Activated gamma-delta T cell treated with anti-CD3 and anti-CD28 coated beads, Interleukin-2, amount 50 U/mL, for 16 hours (primary cell): ENCODE measurements at places on chromosomes 4 and X.

DNA sequence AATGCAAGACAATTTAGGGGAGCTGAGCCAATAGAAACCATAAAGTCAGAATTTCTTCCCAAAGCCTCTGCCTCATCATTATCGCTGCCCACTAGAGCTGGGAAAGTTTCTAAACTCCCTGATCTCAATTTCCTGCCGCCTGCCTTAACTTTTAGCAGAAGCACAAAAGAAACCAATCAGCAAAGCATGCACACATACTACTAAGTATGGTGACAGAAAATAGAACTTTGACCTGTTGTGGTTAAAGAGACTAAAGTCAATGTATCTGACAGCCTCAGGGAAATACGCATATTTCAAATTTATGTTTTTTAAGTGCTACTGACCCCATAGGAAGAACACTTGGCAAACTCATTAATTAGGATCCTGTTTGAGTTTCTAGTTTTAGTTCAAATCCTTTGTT is 10.1 kb downstream of the STK26 start:
- DNase-seq = no peak

GRCh38 chr4:108878806-108879205 is 116.0 kb upstream of the ETNPPL start:
- no peak for DNase-seq

DNA sequence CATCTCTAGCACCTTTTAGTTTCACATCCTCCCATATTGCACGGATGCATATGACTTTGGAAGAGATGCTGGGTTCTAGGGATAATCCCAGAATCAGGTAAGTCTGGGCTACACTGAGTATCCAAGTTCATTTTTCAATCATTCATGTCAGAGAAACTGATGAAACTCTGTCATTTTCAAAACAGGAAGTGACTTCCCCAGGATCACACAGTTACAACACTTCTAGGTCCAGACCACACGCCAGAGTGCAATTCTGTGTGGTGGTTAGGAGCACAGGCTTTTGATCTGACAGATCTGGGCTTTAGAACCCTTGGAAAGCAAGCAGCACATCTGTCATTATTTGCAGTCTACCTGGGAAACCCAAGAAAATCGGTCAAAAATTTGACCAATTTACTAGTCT is 52.1 kb upstream of the CDKN2AIP start:
- DNase-seq = no peak

- DNase-seq = no peak
These were observed 89.7 kb downstream of the LINC00632 start for GRCh38 chrX:140799216-140799615.

DNA sequence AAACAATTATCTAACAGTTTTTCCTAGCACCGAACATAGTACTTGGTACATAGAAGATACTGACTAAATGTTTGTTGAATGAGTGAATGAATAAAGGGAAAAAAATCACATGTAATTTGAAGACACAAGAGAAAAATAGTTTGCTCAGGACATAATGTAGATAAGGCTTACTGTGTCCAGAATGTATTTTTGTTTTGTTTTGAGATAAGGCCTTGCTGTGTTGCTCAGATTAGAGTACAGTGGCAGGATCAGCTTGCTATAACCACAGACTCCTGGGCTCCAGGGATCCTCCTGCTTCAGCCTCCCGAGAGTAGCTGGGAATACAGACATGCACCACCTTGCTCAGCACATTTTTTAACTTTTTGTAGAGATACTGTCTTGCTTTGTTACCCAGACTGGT is 6.5 kb downstream of the FAM199X start:
- DNase-seq = no peak

DNA sequence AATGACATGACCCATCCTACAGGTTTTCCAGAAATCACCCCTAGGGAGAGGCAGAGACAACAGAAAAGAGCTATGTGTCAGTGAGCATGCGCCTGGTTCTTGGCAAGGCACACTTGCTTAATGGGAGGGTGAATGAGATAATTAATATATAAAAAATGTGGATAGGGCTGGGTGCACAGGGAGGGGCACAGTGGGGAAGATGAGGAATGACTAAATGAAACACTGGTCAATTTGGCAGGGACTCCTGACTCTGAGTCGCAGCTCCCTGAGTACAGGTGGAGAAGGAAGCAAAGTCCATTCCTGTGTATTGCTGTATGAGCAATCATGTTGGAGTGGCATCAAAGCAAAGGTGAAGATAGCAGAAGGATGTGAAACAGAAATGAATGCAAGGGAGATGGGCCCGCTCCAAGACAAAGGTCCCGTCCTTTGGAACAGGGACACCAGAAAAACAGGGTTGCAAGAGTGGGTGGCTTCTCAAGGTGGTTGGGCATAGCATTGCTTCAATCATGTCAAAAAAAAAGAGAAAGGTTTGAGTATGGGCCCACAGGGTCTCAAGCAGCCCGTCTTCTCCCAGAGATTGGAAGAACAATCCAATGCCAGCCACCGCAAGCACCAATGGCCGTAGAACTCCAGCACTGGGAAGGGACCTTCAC is 278.4 kb upstream of the AGTR2 start:
- no peak for DNase-seq

- no peak for DNase-seq
These were observed 82.8 kb downstream of the IL1RAPL1 start for GRCh38 chrX:28670074-28670473.

GRCh38 chrX:131675596-131676194 is 131.8 kb downstream of the OR13H1 start:
- no peak for DNase-seq

DNA sequence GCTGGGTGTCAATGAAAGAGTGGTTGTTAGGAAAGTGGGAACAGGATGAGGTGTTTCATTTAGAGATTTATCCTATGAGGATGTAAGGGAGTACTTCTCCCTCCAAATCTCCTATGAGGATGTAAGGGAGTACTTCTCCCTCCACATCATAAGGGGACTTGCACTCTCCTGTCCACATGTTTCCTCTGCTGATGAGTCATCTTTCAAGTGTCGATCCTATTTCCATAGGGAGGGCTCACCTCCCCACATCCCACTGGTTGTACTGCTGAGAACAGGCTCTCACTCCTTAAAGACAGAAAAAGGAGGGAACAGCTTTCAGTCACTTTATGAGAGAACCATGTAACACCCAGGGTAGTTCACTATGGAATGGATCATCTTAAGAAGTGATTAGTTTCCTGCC is 65.0 kb downstream of the INPP4B start:
- no peak for DNase-seq

DNA sequence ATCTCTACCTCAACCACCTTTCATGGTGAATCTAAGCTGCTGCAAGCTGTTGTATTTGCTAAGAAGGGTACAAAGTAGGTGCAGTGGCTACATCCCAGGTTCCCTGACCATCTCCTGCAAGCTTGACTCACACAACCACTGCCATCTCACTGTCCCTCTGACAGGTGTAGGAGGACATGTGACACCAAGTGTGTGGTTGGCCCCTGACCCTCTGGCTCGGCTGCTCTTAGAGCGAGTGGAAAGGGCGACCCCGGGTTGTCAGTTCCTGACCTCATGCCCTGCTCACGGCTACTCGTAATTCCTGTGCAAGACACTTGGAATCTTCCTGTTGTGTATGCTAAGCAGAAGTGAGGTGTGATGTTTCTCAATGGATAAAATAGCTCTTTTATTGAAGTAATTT is 184.4 kb downstream of the DCLK2 start:
- DNase-seq = no peak

DNA sequence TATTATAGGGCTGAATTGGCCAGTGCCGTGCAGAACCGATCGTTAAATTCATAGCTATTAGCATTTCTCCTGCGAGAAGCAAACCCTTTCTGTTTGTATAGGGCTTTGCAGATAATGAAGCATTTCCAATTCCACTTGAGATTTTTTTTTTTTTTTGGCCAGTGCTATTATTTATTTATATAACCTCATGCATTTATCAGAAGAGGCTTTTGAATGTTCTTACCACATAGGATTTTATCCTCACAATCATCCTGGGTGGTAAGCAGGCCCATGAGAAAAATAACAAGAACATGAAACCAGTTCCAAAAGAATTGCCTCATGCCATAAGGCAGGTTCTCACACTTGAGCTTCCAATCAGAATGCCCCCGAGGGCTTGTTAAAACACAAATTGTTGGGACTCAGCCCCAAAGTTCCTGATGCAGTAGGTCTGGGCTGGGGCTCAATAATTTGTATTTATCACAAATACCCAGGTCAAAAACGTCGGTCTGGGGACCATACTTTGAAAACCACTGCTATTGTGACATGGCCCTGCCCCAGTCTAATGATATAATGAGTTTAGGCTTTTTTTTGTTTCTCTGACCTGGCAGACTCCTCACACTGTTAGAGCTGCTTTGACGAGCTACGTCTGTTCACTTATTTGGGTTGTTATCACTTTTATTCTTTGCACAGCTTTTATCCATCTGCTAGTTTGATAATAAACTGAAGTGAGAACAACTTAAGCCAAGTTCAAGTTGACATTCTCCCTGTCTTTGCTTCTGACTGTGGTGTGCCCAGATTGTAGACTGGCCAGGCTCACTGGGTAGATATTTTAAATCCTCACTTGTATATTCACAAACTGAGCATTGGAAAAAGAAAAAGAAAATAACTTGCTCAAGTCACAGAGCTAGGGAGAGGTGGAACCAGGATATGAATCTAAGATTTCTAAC is 20.1 kb downstream of the SUPT20HL1 start:
- DNase-seq = no peak

GRCh38 chrX:64350521-64350920 is 44.7 kb downstream of the MTMR8 start:
- no peak for DNase-seq

GRCh38 chr4:188002323-188002722 is 6.8 kb downstream of the ZFP42 start:
- DNase-seq = no peak

DNA sequence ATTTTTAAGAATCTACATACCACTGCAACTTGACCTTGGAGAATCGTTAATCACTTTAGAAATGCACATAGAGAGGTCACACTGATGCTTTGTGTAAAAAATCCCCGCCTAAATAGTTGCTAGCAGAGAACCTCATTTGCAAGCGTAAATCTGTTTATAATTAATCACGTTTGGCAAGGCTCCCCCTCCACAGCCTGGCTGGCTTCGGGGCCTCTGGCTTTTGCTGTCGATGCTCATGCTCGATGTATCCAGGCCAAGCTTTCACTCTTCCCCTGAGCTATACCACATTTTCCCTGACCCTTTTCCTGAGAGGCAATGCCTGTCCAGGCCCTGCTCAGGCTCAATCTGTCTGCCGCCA is 23.4 kb downstream of the CYTL1 start:
- DNase-seq = no peak

GRCh38 chr4:148057516-148057915 is 325.6 kb downstream of the ARHGAP10 start:
- no peak for DNase-seq

GRCh38 chrX:19855700-19856381 is 31.6 kb downstream of the SH3KBP1 start:
- no peak for DNase-seq

DNA sequence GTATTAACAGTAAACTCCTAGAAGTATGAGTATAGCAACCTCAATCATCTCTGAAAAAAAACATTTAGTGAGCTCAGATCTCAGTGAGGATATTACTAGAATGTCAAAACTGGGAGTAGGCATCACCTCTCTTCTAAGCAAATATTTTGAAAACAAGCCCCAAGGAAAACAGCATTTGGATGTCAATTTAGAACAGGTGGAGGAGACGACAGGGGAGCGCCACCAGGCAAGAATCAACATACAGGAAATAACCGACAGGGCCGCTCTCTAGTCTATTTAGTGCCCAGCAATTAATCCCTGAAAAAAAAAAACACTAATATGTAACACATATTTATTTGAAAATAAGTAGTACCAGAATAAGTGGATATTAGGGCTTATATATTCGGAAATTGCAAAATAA is 940.3 kb upstream of the ADGRL3 start:
- no peak for DNase-seq

- DNase-seq = no peak
These were observed 568.9 kb downstream of the ANKRD50 start for GRCh38 chr4:124143632-124144031.

GRCh38 chr4:26077756-26078155 is 163.7 kb downstream of the SMIM20 start:
- no peak for DNase-seq

DNA sequence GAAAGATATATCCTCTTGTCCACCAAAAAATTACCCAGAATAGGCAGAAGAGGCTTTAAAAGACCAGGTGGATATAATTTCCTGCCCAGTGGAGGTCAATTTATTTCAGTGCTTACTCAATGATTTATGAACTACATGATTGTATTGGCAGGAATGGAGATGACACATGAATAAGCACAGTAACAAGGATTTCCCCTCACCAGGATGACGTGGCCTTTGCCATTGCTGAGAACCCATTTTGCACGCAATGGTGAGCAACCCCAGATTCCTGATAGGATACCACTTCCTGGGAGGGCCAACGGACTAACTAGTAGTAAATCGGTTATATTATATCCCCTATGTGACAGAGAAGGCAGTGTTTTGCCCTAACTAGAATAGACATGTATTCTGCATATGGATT is 11.6 kb upstream of the TTC29 start:
- no peak for DNase-seq

- DNase-seq = no peak
These were observed 35.8 kb upstream of the MID1 start for GRCh38 chrX:10656214-10656613.

GRCh38 chr4:1834047-1834775 is 21.7 kb downstream of the LETM1 start:
- DNase-seq = no peak

DNA sequence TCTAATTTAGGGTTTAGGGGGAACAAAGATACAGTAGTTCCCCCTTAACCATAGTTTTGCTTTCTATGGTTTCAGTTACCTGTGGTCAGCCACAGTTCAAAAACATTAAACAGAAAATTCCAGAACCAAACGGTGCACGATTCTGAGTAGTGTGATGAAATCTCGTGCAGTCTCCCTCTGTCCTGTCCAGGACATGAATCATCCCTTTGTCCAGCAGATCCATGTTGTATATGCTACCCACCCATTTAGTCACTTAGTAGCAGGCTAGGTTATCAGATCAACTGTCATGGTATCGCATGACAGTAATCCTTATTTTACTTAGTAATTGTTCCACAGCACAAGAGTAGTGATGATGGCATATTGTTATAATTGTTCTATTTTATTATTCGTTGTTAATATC is 556.1 kb downstream of the IL1RAPL1 start:
- no peak for DNase-seq

- DNase-seq = no peak
These were observed 58.6 kb upstream of the MCF2 start for GRCh38 chrX:139766545-139766983.
